Esophagus mucosa (tissue), 1 donor: ENCODE measurements at places on chromosomes 3 and 15. TPM values are rescaled to one million over a fixed set of nuclear protein-coding genes. Genes with fewer than 3 reads are reported as not detected.

Gene MEX3B
- 0.48 TPM for total RNA-seq

Gene HCLS1
- total RNA-seq: 5.1 TPM

Gene SLC51A
- total RNA-seq: not detected

Gene CRABP1
- total RNA-seq: not detected

Gene GABRR3
- total RNA-seq: not detected

Gene RHO
- total RNA-seq: not detected

Gene COMMD4
- total RNA-seq: 40.1 TPM

Gene IL17RB
- total RNA-seq: 0.20 TPM

DNA sequence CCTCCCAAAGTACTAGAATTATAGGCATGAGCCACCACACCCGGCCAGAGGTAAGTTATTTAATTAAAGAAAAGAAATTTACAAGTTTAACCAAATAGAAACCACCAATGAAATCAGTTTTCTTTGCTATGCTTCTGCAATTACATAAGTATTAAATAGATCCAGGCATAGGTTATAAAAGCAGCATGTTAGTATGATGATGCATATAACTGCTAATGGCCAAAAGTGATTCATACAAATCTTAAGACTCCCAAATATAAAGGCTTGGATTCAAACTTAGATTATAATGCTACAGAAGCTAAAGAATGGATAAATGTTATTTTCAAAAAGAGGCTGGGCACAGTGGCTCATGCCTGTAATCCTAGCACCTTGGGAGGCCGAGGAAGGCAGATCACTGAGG is 32.8 kb upstream of the HDC start:
- no peak for ATAC-seq

DNA sequence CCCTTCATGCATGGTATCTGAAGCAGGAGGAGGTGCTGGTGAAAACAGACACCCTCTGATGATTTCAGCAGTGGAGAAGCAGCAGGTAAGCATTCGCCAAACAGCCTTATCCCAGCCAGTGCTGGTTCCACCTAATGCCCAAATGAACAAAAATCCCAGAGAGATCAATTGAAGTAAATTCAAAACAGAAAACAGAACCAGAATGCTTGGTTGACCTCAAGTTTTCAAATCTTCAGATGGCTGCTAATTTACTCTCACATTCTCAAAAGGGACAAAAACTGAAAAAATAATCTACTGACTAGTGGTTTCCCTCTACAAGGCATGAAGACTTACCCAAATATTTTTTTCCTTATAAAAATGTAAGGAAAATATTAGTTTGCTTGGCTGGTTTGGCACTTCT is 87.0 kb upstream of the MYO5C start:
- no peak for ATAC-seq

GRCh38 chr15:86743283-86743903 is 663.7 kb downstream of the AGBL1 start:
- peak; percentile 47 for ATAC-seq

GRCh38 chr3:43366481-43366880 is 80.1 kb downstream of the SNRK start:
- ATAC-seq: no peak

DNA sequence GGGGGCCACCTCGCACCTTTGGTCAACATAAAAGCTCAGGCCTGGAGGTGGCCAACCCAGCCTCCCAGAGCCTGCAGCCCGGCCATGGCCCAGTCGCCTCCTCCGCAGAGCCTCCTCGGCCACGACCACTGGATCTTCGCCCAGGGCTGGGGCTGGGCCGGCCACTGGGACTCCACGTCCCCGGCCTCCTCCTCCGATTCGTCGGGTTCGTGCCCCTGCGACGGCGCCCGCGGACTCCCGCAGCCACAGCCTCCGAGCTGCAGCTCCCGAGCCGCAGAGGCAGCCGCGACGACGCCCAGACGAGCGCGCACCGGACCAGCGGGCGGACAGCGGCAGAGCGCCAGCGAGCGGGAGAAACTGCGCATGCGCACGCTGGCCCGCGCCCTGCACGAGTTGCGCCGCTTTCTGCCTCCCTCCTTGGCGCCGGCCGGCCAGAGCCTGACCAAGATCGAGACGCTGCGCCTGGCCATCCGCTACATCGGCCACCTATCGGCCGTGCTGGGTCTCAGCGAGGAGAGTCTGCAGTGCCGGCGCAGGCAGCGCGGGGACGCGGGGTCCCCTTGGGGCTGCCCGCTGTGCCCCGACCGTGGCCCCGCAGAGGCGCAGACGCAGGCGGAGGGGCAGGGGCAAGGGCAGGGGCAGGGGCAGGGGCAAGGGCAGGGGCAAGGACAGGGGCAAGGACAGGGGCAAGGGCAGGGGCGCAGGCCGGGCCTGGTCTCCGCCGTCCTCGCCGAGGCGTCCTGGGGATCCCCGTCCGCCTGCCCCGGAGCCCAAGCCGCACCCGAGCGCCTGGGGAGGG is at the start of gene MESP2:
Gene MESP2, plus strand, starts transcription at position 59 of the 799 bp plus-strand sequence. Its CDS starts 26 bp downstream, at position 85.
- peak; percentile 37 for ATAC-seq

- no peak for ATAC-seq
Observed at GRCh38 chr3:59388555-59389270, 338.9 kb upstream of the CFAP20DC start.

- ATAC-seq: no peak
Observed at GRCh38 chr15:53482055-53482454, 277.4 kb downstream of the WDR72 start.

DNA sequence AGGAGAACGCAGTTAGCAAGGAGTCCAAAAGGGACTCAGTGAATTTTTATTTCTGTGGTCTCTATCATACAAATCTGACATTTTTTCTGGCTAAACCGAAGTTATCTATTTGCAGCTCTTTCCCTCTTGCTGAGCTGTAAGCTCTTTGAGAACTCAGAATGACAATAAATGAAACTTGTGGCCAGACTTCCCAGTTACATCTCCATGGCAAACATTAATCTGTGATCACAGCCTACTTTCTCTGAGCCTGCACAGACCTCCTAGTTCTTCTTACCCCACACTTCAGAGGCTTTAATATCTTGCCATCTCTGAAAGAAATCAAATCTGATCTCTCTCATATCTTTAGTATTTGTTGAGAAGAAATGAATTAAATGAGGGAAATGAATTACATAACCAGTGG is 58.0 kb downstream of the PLD1 start:
- no peak for ATAC-seq

GRCh38 chr3:72846166-72846565 is 2.1 kb downstream of the SHQ1 start:
- no peak for ATAC-seq

GRCh38 chr3:27715454-27715806 is 6.7 kb downstream of the EOMES start:
- ATAC-seq: no peak

GRCh38 chr3:155078711-155079467 is 1.2 kb upstream of the MME start:
- ATAC-seq: no peak

- ATAC-seq: no peak
Observed at GRCh38 chr3:53416530-53416929, 69.2 kb upstream of the DCP1A start.

DNA sequence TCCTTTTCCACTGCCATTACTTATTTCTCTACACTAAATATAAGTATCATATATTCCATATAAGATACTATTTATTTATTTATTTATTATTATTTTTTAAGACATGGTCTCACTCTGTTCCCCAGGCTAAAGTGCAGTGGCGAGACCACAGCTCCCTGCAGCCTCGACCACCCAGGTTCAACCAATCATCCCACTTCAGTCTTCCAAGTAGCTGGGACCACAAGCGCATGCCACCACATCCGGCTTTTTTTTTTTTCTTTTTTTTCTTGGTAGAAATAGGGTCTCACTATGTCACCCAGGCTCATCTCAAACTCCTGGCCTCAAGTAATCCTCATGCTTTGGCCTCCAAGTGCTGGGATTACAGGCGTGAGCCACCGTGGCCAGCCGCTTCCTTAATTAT is 56.6 kb downstream of the TP53BP1 start:
- ATAC-seq: no peak

- ATAC-seq: no peak
Observed at GRCh38 chr15:85474700-85475316, 94.4 kb downstream of the AKAP13 start.

- no peak for ATAC-seq
Observed at GRCh38 chr3:43968465-43968864, 273.2 kb upstream of the TOPAZ1 start.

GRCh38 chr3:150528354-150528797 is 17.9 kb downstream of the SERP1 start:
- ATAC-seq: no peak

GRCh38 chr3:84974347-84974746 is 15.6 kb downstream of the CADM2 start:
- no peak for ATAC-seq

GRCh38 chr15:88187195-88187594 is 69.3 kb downstream of the NTRK3 start:
- no peak for ATAC-seq

DNA sequence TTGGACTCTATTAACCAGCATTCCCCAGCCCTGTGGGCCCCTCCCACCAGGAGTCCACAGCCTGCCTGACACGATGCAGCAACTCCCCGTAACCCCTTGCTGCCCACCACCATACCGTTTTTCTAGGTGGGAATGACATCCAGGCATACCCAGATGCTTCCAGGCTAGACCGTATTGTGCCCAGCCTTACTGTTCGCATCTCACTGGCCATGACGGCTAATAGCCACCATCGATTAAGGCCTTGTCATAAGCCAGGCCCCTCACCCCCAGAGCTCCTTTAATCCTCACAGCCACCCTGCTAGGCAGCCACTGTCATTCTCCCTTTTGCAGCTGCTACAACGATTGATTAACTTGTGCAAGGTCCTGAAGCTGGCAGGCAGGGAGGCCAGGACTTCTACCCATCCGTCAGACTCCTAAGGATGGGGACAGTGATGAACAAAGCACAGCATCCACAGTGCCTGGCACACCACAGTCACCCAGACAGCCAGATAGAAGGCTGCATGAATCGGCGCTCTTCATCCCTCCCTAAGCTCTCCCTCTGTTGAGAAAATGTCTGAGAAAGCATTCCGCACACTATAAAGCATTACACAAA is 60.0 kb upstream of the FLNB start:
- ATAC-seq: no peak

DNA sequence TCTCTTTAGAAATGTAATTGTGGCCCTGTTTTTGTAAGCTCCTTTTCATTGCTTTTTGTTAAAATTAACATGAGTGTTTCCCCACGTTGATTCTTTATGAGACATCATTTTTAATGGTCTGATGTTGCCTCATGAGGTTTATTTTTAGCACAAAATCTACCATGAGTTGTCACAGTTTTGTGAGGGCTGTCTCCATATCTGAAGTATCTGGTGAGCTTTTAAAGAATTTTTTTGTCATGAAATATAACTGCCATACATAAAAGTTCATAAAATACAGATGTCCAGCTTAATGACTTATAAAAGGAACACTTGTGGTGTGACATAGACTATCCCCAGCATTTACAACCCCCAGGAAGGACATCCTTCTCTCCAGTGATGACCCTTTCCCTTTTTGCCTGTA is 34.3 kb upstream of the CEMIP start:
- ATAC-seq: no peak

DNA sequence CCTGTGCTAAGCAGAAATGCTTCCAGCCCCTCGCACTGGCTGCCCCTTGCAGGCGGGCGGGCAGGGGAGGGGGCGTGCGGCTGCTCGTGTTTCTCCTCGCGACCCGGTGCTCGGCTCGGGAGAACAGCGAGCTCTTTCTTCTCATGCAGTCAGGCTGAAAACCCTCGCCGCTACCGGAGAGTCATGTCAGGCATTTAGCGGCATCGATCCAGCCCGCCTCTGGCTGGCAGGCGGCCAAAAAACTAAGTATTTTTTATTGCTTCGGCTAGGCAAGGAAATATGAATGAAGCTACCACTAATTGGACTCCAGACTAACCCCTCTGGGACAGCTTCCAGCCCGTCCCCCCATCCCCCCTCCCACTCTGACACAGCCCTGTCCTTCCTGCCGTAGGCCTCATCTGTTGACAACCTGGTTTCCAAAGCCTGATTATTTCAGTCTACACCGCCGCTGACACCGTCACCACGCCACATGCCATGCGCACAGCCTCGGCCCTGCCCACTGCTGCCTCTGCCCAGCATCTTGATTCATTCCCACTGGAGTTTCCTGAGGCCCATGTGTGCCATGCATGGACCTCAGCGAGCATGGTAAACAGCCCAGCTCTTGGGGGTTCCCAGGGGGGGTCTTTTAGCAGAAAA is 35.3 kb downstream of the TLE3 start:
- ATAC-seq: peak; percentile 17

- no peak for ATAC-seq
Observed at GRCh38 chr15:64970698-64971097, 19.0 kb downstream of the SPG21 start.

DNA sequence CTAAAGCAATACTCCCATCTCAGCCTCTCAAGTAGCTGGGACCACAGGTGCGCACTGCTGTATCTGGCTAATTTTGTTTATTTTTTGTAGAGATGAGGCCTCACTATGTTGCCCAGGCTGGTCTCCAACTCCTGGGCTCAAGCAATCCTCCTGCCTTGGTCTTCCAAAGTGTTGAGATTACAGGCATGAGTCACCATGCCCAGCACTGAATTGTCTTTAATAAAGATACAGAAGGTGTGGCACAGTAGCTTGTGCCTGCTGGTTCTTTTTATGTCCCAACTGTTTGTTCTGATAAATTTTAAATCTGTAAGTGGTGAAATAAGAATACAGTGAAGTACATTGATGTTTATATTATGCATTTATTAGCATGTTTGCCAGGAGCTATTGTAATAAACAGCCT is 20.6 kb upstream of the TRAK1 start:
- ATAC-seq: no peak

DNA sequence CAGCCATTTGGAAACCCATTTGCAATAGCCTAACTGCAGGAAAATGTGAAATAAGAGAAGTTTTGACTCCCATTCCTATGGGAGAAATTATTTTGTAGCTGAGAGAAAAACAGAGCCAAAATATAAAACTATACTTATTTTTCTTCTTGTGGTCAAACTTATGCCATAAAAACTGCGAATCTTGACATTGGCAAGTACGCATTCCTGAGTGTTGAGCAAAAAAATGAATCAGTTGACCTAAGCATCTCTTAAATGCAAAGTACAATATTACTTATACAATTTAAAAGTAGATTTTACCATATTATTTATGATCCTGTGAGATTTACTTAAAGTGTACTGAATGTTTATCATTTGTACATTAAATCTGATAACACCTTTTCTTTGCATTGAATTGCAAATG is 50.1 kb upstream of the CMC1 start:
- no peak for ATAC-seq

GRCh38 chr3:94184781-94185180 is 121.9 kb downstream of the NSUN3 start:
- no peak for ATAC-seq

- no peak for ATAC-seq
Observed at GRCh38 chr3:133330065-133330464, 69.8 kb upstream of the BFSP2 start.

GRCh38 chr3:177579419-177579818 is 382.1 kb upstream of the TBL1XR1 start:
- ATAC-seq: peak; percentile 93

- ATAC-seq: no peak
Observed at GRCh38 chr3:27943106-27943505, 221.0 kb upstream of the EOMES start.

GRCh38 chr3:35737934-35738706 is 98.8 kb downstream of the ARPP21 start:
- no peak for ATAC-seq
